ENCODE measurements at places on chromosomes 2 and 18. TPM values are rescaled to one million over a fixed set of nuclear protein-coding genes. Genes with fewer than 3 reads are reported as not detected.

DNA sequence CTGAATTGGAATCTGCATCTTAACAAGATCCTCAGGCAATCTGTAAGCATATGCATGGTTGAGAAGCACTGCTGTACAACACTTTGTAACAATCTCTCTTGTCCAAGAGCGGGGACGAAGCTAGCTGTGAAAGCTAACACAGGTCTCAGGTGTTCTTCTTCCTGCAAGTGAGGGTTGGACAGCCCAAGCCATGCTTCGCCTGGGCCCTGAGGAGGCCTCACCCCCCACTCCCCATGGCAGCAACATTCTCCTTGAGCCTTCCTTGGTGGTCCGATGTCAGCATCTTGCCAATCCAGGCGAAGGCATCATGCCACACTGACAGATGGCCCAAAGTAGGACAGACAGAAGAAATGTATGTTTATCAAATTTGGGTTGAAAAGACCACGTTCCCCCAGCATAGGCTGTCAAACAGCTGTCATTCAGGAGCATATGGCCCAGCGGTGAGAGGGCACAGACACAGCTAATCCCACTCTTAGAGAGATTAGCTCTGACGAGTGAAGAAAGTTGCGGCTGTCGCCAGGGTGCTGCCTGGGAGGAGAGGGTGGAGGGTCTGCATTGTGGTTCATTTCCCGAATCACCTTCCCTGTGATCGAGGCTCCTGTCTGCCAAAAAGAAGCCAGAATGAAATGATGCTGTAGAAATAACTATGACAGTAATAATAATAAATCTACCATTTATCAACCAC, 344.7 kb downstream of the MYCN start:
- no peak for DNase-seq

GRCh38 chr2:58973811-58974281, 732.7 kb upstream of the FANCL start:
- DNase-seq: no peak

DNA sequence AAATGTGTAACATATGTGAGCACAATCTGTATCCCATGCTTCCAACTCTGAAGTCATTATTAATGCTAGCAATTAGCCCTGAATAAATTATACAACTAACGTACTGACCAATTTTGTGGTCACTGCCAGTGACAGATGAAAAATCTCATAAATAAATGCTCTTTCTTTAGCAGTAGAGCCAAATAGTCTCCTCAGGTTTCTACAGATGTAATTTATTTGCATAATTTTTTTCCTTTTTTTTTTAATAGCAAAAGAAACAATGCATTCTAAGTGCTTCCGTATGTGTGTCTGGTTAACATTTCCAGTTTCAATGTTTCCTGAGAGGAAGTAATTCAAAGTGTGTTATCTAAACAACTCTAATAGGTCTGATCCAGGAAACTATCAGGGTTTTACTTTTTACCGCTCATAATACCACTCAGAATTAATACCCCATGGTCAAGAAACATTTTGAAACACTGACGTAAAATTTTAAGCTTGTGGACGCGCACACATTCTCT, 108.4 kb downstream of the MEP1B start:
- no peak for DNase-seq

- no peak for DNase-seq
Observed at GRCh38 chr2:146661473-146662096, 1183.2 kb upstream of the ACVR2A start.

GRCh38 chr2:96157649-96158553, 12.7 kb upstream of the DUSP2 start:
- DNase-seq: peak; percentile 76

DNA sequence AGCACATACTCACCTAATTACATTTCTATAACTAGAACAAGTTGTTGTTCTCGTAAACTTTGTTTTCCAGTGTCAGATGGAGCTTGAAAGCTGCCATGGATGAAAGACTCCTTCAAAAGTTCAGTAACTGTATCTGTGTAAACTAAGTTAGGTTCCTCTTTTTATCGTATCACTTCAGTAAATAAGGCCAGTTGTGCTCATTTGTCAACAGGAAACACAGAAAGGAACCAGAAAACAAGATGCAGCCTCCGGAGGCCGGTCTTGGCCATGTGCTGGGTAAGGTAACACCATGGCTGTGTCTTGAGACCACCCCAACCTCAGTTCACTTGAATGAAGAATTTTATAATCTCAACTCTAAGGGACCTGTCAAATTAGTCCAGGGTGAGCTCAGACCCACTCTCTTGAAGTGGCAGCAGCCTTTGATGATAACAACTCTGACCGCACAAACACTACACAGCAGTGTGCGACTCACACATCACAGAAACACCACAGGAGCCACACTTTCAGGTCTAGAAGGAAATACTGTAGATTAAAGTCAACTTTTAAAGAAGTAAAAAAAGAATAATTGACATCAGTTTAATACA, 213.8 kb downstream of the AFF3 start:
- no peak for DNase-seq

DNA sequence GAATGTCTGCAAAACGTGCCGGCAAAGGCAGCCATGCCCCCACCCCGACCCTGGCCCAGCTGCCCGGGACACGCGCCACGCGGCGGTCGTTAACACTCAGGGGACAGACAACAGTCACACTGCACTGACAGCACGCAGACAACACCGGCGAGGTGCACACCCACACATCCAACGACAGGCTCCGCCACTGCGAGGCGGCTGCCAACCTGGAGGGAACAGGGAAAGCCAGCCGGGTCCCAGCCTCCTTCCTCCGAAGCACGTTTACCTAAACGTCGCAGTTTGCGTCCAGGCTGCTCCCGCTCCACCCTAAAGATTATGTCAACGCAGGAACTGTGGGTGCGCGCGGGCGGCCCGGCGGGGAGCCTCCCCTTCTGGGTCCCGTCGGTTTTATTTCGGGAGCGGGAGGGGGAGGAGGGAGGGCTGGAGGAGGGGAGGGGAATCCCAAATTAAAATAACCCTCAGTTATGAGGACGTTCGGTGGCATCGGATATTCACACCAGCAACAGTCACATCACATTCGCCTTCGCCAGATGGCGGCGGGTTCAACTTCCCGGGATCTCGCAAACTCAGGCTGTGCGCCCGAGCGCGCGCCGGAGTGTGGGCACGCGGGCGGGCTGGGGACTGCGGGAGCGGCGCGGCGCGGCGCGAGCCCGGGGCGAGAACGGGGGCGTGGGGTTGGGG, 644 bp downstream of the PTGR3 start:
- no peak for DNase-seq

DNA sequence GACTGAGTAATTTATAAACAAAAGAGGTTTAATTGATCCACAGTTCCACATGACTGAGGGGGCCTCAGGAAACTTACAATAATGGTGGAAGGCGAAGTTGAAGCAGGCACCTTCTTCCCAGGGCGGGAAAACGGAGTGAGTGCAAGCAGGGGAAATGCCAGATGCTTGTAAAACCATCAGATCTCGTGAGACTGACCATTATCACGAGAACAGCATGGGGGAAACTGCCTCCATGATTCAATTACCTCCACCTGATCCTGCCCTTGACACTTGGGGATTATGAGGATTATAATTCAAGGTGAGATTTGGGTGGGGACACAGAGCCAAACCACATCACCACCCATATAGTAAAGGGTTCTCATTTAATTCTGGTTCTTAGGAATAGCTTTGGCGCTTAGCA, 219.5 kb upstream of the ATP5MC3 start:
- no peak for DNase-seq

DNA sequence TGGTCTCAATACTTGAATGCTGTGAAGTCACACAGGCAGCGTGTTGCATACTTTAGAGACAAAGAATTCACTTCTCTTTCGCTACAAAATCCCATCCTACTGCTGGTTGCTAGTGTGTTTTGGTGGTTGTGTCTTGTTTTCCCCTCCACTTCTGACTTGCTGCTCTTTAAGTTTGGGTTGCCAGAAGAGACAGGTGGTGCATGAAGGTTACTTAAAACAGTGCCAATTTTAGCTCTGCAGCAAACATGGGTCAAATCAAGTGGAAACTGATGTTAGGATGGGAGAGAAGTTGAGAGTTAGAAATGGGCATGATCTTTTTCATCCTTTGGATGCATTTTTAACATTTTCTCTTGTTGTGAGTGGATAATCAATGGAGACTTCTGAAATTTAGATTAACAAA, 136.2 kb upstream of the KCNH7 start:
- no peak for DNase-seq

- DNase-seq: no peak
Observed at GRCh38 chr2:227703961-227704360, 13.9 kb downstream of the SLC19A3 start.

GRCh38 chr2:238691596-238692491, 156.0 kb upstream of the TWIST2 start:
- no peak for DNase-seq

- no peak for DNase-seq
Observed at GRCh38 chr2:53896864-53897263, 37.1 kb upstream of the GPR75 start.

GRCh38 chr2:236849508-236849907, 236.2 kb upstream of the COPS8 start:
- no peak for DNase-seq

DNA sequence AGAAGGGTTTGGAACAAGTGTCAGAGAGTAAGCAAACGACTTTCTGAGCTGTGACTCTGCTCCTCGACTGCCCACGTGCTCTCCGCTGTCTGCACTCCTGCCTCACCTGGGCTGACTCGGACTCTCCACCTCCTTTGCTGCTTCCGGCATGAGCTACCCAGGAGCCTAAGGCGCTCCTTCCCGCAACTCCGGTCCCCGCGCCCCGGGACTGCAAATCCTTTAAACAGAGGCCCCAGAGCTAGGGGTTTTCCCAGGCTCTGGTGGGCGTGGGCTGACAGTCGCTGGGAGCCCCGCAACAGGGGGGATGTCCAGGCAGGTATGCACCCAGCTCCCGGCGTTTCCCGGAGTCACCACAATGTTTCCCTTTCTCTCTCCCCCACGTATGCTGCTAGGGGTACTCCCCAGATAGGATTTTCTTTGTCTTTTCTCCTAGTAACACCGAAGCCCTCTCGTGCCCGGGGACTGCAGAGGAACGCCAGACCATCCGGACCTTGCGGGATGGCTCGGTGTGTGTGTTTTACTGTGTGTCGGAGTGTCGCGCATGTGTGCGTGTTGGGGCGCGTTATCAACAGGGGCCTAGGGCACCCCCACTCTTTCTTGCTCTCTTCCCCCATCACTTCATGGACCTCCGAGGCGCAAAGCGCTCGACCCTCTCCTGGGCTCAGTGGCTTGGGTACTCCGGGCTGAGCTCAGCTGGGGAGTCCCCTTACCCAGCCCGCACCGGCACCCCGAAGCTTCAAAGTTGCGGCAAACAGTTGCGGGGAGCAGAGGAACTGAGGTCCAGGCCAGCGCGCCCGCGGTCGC, 691 bp upstream of the THSD7B start:
- DNase-seq: no peak

- DNase-seq: peak; percentile 63
Observed at GRCh38 chr2:216056739-216057138, 24.9 kb downstream of the PECR start.

- DNase-seq: no peak
Observed at GRCh38 chr18:40984856-40985255, 970.2 kb upstream of the PIK3C3 start.

GRCh38 chr2:172230889-172231401, 128.2 kb upstream of the DLX2 start:
- DNase-seq: no peak

DNA sequence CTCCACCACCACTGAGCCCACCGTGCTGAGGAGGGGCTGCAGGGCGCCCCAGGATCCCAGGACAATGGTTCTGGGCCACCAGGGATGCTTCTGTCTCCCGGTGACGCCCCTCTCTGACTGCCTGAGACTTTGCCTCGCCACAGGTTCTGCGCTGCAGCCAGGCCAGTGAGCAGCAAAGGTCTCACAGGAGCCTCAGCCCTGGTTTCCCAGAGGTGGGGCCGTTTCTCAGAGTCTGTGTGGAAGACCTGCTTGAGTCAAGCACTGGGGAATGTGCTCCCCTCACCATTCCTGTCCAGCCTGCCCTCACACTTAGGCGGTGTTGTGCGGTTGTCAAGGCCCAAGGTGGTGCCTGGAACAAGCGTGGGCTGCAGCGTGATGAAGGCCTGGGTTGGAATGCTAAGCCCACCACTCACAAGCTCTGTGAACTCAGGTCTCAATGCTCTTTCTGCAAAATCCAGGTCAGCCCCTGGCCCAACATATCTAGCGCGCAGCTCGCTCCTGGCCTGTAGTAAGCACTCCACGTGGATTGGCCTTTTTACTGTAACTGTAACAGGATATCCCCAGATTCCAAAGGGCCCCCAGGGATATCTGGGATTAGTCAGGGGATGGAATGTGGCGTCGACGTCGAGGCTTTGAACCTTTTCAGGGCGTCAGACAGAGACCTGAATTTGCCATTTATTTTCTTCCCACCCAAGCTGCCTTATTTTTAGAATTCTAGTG, 47.6 kb downstream of the PLB1 start:
- no peak for DNase-seq

DNA sequence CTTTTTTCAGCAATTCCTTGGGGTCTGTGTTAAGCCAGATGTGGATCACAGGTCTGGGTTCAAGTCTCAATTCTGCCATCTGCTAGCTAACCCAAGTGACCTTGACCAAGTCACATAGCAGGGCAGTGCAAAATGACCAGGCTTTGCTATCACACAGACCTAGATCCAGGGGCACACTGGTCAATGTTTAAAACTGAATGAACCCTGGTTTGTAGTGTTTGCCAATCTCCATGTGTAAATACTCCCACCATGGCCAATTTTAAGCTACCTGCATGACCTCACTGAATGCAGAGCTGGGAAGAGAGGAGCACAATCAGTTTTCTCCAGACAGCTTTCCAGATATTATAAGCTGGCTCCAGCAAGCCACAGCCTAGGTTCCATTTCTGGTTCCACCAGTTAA, 142.9 kb downstream of the CHST9 start:
- DNase-seq: no peak

DNA sequence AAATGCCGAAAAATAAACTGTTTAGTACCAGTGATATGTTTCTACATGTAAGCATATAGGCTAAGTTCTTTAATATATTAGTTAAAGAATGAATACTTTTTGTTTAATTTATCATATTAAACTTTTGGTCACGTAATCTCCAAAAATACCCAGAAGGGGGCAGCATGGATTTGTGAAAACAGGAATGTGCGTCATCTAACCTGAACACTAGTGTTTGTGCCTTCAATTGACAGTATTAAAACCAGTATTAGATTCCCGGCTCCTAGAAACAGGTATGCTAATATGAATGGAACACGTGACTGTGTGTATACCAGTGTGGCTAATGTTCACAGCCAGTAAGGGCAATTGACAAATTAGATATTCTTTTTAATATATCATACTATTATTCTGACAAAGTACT, 51.8 kb downstream of the WDR7 start:
- DNase-seq: no peak

DNA sequence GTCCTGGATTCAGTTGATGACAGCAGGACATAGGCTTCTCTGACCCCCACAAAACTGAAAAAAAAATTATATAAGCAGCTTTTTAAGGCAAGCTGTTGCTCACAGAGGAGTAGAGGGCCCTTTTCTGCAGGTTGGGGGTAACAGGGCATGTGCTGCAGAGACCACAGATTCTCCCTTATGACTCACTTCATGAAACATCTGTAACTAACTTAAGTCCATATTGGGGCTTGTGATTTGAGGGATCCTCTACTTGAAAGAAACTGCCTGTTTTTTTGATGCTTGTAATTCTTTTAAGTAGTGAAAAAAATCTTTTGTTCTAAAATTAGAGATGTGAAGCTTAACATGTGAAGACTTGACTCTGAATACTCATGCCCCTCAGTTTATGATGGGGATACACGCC, 33.4 kb downstream of the XRCC5 start:
- peak; percentile 70 for DNase-seq

The EML6 gene
- 0.32 TPM for total RNA-seq

The COPS9 gene
- 125 TPM for total RNA-seq

The TMEM198 gene
- total RNA-seq: 1.1 TPM

The C1QL2 gene
- total RNA-seq: not detected

The PSD4 gene
- 117 TPM for total RNA-seq

The TFCP2L1 gene
- 0.21 TPM for total RNA-seq

The XDH gene
- total RNA-seq: not detected

The DNAJC5G gene
- not detected for total RNA-seq

All from GM12878 (cell line).